PC-9 (cell line): ENCODE measurements at places on chromosomes 7 and 10. TPM values are rescaled to one million over a fixed set of nuclear protein-coding genes. Genes with fewer than 3 reads are reported as not detected.

- DNase-seq, result no peak
Measured at GRCh38 chr10:103888113-103888841, 29.7 kb downstream of the STN1 start.

DNA sequence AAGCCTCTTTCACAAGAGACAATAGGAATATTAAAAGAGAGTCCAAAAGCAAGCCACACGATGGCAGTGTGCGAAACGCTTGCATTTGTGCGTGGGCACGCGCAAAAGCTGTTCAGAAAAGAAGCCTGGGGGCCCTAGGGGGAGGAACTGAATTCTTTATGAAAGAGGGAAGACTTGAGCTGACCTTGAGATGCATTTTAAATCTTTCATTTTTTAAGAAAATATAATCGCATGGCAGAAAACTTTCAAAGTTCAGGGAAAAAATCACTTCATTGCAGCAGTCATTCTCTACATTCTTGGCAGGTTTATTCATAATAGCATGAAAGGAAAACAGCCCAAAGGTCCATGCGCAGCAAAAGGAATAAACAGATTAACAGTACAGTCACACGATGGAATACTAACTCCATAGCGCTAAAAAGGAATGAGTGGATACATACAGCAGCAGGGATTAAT is 206.5 kb upstream of the PRKCQ start:
- no peak for DNase-seq

DNA sequence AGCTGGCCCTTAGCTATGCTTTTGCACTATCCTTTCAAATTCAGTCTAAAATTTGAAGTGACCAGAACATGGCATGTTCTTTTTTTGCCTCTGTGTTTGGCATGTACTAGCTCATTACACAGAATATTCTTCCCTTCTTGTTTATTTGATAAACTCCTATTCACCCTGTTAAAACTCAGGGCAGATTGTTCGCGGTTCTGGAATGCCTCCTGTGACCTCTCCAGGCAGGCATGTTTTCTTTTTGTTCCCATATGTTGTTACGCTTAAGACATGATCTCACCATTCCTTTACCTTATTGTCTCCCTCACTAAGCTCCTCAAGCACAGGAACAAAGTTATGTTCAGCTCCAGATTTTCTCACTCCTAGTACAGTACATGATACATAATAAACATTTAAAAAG is 181.7 kb downstream of the CCSER2 start:
- DNase-seq, result no peak

GRCh38 chr7:25807086-25807611 is 344.8 kb upstream of the NFE2L3 start:
- DNase-seq, result no peak

GRCh38 chr7:69949122-69949521 is 350.8 kb downstream of the AUTS2 start:
- DNase-seq, result no peak

GRCh38 chr7:156780724-156781455 is 112.1 kb downstream of the LMBR1 start:
- DNase-seq, result no peak

DNA sequence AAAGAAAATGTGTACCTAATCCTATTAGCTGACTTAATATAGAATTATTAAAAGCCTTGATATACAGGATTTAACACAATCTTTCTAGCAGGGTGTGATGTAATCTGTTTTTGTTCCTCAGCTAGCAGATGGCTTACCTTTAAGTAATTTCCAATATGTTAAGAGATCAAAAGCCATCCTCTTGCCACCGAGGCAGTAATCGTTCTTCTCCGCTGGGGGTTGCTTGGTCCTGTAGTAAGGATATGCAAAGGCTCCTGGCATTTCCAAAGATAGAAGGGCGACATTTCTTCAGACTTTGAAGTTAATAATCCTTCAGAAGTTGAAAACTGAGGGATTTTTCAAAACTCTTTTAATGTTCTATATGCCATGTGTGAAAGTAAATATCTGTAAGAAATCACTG is 156.4 kb downstream of the FZD1 start:
- no peak for DNase-seq

DNA sequence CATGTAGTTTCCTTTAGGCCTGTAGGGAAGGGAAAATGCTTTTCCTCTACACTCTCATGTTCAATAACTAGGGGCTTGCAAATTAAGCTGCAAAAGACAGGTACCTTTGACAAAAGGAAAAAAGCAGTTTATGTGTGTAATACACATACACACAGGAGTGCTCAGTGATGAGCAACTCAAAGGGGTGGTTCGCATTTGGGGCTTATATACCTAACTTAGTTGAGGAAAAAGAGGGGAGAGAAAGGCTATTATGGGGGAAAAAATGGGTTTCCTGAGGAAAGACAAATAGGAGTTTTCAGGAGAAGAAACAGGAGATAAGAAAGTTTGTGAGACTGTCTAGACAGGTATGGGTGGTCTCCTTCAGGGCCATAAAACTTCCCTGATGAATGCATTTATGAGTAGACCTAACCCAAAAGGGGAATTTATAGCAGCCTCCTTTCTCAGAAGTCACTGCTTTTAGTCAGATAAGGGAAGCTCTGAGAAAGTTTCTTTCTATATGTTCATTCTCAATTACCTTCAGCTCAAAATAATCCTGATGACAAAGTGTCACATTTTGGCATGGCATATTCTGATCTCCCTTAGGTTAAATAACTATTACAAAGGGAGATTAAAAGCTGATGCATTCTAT is 55.2 kb upstream of the EZH2 start:
- no peak for DNase-seq

- no peak for DNase-seq
Measured at GRCh38 chr10:486666-487322, 202.7 kb downstream of the DIP2C start.

GRCh38 chr10:119502209-119502608 is 40.3 kb downstream of the RGS10 start:
- DNase-seq, result no peak

GRCh38 chr7:131548371-131548770 is 8.1 kb downstream of the PODXL start:
- no peak for DNase-seq

DNA sequence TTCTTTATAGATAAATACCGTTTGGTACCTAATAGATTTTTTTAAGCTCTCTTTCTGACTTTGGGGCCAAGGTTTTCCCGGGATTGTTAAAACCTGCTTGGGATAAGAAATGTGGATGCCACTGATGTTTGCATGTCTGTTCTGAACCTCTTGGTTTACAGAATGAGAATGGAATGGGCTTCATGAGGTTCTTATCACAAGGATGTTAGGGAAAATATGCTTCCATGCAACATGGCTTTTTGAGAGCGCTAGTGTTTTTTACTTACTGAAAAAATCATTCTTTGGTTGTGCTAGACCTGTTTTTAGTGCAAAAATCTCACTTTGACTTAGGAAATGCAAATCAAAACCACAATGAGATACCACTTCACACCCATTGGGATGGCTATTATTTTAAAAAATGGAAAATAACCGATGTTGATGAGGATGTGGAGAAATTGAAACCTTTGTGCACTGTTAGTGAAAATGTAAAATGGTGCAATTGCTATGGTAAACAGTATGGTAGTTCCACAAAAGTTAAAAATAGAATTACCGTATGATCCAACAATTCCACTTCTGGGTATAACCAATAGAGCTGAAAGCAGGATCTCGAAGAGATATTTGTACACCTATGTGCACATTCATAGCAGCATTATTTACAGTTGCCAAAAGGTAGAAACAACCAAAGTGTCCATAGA is 38.9 kb downstream of the TSPAN14 start:
- DNase-seq, result no peak

- DNase-seq, result no peak
Measured at GRCh38 chr7:141477865-141478264, 73.3 kb upstream of the AGK start.

GRCh38 chr7:38550836-38551235 is 80.3 kb downstream of the AMPH start:
- no peak for DNase-seq

DNA sequence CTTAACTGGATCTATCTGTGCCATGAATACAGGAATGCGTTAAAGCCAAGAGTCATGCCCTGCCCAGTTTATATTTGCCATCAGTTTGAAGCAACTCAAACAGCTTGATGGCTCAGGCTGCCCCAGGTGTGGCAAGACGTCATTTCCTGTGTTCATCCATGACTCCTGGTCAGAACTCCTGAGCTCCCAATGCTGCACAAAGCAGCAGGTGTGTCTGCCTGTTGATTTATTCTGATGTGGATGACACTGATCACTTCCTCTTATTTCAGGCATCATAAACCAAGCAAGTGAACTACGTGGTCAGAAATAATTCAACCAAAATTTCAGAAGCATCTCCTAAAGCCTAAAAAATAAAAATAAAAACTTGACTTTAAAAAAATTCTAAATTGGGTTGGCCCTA is 68.5 kb downstream of the EZH2 start:
- DNase-seq, result no peak

GRCh38 chr7:23242935-23243334 is 3.6 kb upstream of the GPNMB start:
- DNase-seq, result no peak

- no peak for DNase-seq
Measured at GRCh38 chr7:101977249-101977648, 159.8 kb downstream of the CUX1 start.

GRCh38 chr10:26729395-26729794 is 31.9 kb downstream of the PDSS1 start:
- DNase-seq, result no peak

DNA sequence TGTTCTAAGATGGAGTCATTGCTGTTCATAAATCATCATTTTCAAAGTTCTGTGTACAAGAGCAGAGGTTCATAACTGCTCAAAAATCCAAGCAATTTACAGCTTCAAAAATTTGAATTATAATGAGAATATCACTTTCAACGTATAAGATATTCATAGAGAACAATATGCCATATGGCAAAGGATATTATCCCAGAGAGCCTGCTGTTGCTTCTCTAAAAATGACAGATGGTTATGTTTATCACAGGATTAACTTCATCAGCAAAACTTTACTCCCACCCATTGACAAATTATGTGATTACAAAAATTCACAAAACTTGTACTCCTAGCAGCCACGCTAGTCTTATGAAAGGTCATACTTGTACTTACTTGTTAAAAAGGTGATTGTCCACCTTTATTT is 105.1 kb downstream of the PIP4K2A start:
- DNase-seq, result no peak

The PPP1R9A gene
- 11.5 and 11.9 TPM in 2 replicates for total RNA-seq

The PLEKHA8 gene
- 23.0 and 29.6 TPM in 2 replicates for total RNA-seq

The COL28A1 gene
- 0.83 and 2.2 TPM in 2 replicates for total RNA-seq

The ZKSCAN1 gene
- total RNA-seq, result 69.4 and 70.3 TPM in 2 replicates

The PNLIPRP2 gene
- total RNA-seq, result not detected in 2 replicates

The TMEM140 gene
- 0.25 and 0.92 TPM in 2 replicates for total RNA-seq

The AKR1E2 gene
- total RNA-seq, result 1.9 and 2.0 TPM in 2 replicates
